ENCODE measurements at places on chromosomes 4 and X. TPM values are rescaled to one million over a fixed set of nuclear protein-coding genes. Genes with fewer than 3 reads are reported as not detected.

DNA sequence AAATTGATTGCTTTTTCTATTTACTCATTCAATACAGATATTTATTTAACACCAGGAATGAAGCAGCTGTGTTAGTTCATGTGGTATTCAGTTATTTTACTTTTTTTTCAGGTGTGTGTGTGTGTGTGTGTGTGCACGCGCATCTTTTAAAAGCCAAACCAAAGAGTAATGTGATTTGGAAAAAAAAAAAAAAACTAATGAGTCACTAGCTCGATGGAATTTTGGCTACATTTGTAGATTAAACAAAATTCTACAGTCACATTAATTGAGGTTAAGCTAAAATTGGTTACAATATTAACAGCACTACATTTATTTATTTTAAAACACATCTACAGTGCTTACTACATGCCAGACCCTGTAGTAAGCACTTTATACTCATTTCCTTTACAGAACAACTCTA, 66.8 kb downstream of the HHIP start:
- peak; percentile 87 for DNase-seq

DNA sequence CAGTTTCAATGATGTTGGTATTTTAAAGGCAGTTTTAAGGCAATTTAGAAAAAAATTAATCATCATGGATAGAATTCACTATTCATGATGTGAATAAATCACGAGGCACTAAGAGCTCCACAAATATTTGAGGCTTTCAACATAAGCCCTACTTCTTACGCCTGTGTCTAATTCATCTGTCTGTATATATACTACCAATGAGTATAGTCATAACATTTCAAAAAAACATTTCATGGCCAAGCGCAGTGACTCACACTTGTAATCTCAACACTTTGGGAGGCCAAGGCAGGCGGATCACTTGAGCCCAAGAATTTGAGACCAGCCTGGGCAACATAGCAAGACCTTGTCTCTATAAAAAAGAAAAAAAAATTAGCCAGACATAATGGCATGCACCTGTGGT, 56.5 kb downstream of the FBXL5 start:
- peak; percentile 91 for DNase-seq

DNA sequence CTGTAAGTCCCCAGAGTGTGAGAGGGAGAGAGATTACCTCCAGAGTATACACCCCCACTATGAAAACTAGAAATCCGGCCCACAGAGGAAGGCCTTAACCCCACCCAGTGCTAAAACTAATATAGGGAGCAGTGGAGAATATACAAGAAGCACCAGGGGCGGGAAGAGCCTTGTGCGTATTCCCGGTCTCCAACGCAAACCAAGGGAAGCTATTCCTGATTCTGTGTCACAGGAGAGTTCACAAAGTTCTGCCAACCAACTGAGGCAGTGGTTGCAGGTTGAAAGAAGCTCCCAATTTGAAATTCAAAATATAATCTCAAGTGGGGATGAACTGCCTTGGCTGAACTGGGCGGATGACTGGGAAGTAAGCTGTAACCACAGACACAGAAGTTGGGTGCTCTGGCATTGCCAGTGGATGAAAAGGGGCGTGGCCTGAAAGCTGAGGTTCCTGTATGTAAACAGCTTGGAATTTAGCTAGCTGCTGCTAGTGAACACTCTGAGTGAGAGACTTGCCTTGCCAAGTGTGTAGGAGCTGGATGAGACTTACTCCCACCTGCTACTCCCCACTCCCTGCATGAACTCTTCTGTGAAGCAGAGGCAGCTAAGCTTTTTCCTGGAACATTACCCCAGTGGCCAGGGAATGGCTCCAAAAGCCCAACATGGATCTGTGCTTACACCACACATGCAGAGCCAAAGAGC, 32.7 kb downstream of the ELF2 start:
- peak; percentile 66 for DNase-seq

DNA sequence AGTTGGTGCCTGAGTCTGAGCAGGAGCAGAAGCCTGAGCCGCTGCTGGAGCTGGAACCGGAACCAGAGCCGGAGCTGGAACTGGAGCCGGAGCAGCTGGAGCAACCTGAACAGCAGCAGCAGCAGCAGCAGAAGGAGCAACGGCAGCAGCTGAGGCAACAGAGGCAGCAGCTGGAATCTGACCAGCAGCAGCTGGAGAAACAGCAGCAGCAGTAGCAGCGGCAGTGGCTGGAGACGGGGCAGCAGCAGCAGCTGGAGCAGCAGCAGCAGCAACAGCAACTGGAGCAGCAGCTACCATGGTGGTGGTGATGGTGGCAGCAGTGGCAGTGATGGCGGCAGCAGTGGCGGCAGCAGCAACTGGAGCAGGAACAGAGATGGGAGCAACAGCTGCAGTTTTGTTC, 61.5 kb downstream of the AMOT start:
- DNase-seq = no peak

GRCh38 chr4:128335541-128335940, 47.9 kb upstream of the PGRMC2 start:
- DNase-seq = no peak

DNA sequence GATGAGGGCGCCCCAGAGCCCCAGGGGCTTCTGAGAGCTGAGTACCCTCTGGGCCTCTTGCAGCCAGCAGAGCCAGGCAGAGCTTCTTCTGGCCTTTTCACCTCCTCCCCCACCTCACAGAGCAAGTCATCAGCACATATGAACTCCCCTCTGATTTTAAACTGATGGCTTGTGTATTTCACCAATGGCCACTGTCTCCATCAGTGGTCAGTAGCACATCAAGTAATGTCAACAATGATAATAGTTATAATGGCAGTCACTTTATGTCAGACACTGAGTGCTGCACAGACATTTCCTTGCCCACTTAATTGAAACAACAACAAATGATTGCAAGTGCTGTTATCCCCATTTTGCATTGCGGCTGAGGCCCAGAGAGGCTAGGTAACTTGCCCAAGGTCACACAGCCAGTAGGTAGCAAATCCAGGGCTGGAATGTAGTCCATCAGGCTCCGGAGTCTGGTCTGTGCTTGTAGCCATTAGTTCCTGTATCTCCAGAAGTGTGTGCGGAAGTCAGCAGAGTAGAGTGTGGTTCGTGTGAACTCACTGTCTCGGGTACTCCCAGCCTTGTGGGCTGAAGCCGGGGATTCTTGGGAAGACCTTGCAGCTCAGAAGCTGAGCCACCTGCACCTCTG, 3.0 kb downstream of the ATP2B3 start:
- DNase-seq = no peak

RASL11B gene
- total RNA-seq = 0.28 TPM

EREG gene
- 0.36 TPM for total RNA-seq

RTL9 gene
- 0.56 TPM for total RNA-seq

All from IMR-90 (cell line).